ENCODE measurements at places on chromosomes 2 and 18. TPM values are rescaled to one million over a fixed set of nuclear protein-coding genes. Genes with fewer than 3 reads are reported as not detected.

Gene POTEJ
- total RNA-seq: not detected

Gene ASB18
- total RNA-seq: not detected

Gene NOSTRIN
- not detected for total RNA-seq

Gene PDE1A
- under 0.01 TPM for total RNA-seq

Gene COLEC11
- 0.34 TPM for total RNA-seq
